ENCODE measurements at places on chromosomes 16 and 17.

GRCh38 chr17:6366221-6366666 is 68.7 kb downstream of the AIPL1 start:
- no peaks in the 10 kb centered on the region for H3K36me3 ChIP-seq
- H3K27me3 ChIP-seq = peaks cover 54% of the 10 kb centered on the region
- DNase-seq = no peak
- peaks cover 13% of the 10 kb centered on the region for H3K4me1 ChIP-seq

GRCh38 chr17:67165201-67165600 is 79.8 kb downstream of the HELZ start:
- H3K36me3 ChIP-seq = peaks cover 30% of the 10 kb centered on the region
- no peak overlapping the region for H3K27ac ChIP-seq
- no peaks in the 10 kb centered on the region for H3K4me1 ChIP-seq
- no peak overlapping the region for H3K4me3 ChIP-seq
- DNase-seq = no peak
- no peaks in the 10 kb centered on the region for H3K27me3 ChIP-seq

GRCh38 chr17:9484789-9485188 is 90.8 kb downstream of the STX8 start:
- DNase-seq = no peak
- H3K36me3 ChIP-seq = peaks cover 4% of the 10 kb centered on the region
- H3K4me1 ChIP-seq = no peaks in the 10 kb centered on the region
- no peak overlapping the region for H3K4me3 ChIP-seq
- H3K27ac ChIP-seq = no peak overlapping the region

GRCh38 chr16:46907061-46907774 is 23.1 kb downstream of the GPT2 start:
- DNase-seq = no peak
- H3K27me3 ChIP-seq = no peaks in the 10 kb centered on the region
- no peak overlapping the region for H3K27ac ChIP-seq
- peaks cover 13% of the 10 kb centered on the region for H3K4me1 ChIP-seq

- peaks cover 15% of the 10 kb centered on the region for H3K36me3 ChIP-seq
- H3K4me3 ChIP-seq = no peak overlapping the region
- no peak for DNase-seq
- peaks cover 69% of the 10 kb centered on the region for H3K4me1 ChIP-seq
- H3K27me3 ChIP-seq = no peaks in the 10 kb centered on the region
These were observed 52.4 kb downstream of the CYTH1 start for GRCh38 chr17:78729641-78730040.
